NCI-H526 treated with DMSO at 0.1 percent for 48 hours (cell line): ENCODE measurements at places on chromosomes 12 and 14.

DNA sequence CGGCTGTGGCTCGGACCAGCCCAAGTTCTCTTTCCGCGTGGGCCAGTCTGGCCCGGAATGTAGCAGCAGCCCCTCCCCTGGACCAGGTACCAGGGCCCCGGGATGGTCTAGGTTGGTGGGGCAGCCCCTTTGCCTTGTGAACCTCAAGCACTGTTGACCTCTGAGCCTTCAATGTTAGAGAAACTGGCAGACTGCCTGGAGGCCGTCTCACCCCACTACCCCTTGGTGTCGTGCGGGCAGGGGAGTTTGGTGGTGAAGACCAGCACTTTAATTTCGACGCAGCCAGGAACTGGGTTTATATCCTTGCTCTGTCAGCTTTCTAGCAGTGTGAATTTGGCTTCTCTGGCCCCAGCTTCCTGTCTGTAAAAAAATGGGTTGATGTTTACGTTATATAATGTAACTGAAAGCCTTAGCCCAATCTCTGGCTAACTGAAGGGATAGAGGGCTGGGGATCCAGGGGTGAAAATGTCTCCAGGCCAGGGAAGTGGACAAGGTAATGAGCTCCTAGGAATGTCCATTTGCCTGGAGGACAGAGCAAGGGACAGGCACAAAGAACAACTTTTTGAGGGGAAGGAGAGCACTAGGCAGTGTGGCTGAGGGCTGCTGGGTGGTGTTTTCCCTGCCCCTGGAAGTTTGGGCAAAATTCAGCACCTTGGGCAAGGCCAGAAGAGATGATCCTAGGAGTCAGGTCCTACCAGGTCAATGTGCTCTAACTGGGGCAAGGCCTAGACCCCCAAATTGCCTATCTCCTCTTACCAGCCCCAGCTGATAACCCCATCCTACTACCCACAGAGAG lies 11.4 kb downstream of the MCRS1 start:
- no peak for DNase-seq

- DNase-seq: no peak
Measured at GRCh38 chr14:22520796-22521195, 68.2 kb downstream of the DAD1 start.

DNA sequence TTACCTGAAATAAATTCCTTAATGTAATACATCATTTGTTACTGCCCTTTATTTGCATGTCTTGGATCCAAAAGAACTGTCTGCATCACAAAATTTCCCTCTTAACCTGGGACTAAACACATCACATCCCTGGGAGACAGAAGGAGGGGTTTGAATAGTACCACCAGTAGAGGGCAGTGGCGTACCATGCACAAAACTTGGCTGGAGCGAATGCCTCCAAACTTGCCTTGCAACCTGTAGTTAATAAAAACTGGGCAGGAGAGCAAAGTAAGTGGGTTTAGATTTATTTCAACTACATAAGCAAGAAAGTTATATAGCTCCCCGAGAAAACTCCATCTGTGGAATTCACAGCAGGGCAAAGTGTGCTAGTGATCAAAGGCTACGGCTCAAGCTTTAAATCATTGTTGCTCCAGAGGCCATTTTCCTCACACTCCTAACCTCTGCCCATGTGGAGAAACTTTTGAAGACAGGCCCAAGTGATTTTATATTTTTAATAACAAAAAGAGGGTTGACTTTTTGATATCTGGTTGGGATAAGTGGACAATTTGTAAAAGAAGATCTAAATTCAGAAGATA lies 1176.7 kb upstream of the SEL1L start:
- peak; percentile 26 for DNase-seq

DNA sequence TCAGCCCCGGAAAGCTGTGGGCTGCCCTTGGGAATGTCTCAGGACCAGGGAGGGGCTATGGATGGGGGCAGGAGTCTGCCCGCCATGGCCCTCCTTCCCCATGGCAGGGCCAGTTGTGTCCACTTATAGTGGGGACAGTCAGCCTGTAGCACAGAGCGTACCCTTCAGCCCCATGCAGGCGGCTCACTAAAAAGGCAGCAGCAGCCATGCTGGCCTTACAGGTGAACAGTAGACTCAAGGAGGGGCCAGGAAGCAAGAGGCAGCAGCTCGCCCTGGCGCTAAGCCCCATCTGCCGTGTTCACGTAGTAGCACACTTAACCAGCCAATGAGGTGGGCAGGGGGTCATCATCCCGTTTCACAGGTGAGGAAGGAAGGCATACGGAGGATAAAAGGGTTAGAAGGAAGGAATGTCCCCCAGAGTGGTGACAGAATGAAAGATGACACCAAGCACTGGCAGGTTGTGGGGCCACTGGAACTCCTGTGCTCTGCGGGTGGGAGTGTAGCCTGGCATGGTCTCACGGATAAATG lies 52.7 kb downstream of the FAM222A start:
- no peak for DNase-seq

GRCh38 chr12:124442772-124443445 lies 124.5 kb downstream of the NCOR2 start:
- no peak for DNase-seq

DNA sequence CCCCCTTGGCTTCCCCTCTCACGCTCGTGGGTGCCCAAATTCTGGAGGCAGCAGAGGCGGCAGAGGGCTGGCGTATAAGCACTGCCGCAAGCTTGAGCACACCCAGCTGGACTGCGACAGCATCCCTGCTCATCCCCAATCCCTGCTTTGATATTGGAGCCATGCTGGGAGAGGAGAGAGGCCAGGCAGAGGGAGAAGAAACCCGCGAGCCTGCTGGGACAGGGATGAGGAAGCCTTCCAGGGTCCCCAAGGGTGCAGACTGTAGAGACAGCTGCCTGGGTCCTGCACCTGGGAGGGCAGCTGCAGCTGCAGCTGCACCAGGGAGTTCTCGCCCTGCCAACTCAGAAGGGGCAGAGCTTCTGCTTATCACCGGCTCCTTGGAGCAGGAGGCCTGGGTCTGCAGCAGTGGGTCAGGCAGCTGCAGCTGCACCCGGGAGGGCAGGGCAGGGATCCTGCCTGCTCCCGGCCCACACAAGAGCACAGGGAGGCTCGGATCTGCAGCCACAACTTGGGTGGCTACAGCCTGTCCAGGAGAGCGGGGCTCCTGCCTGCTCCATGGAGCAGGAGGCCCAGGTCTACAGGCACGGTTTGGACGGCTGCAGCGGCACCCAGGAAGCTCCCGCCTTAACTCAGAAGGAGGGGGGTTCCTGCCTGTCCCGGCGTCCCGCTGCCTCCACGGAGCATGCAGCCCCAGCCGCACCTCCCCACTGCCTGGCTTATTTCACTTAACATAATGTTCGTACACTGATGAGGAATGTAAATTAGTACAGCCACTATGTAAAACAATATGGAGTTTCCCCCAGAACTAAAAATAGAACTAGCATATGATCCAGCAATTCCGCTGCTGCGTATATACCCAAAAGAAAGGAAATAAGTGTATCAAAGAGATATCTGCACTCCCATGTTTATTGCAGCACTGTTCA lies 60.4 kb upstream of the SGPP1 start:
- DNase-seq: peak; percentile 53

DNA sequence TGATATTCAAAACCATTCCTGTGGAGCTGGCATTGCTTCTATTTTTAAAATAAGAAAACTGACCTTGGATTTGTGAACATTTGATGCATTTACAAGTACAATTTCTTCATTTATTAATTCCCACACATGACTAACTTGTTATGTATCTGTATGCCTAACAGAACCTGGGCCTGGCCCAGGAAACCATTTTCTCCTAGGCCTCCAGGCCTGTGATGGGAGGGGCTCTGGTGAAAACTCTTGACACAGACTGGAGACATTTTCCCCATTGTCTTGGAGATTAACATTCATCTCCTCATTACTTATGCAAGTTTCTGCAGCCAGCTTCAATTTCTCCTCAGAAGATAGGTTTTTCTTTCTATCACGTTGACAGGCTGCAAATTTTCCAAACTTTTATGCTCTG lies 42.0 kb downstream of the GLIPR1L2 start:
- no peak for DNase-seq

- peak; percentile 19 for DNase-seq
Measured at GRCh38 chr12:124422142-124422569, 127.3 kb downstream of the RFLNA start.

- DNase-seq: no peak
Measured at GRCh38 chr12:108596854-108597558, 878 bp downstream of the TMEM119 start.

DNA sequence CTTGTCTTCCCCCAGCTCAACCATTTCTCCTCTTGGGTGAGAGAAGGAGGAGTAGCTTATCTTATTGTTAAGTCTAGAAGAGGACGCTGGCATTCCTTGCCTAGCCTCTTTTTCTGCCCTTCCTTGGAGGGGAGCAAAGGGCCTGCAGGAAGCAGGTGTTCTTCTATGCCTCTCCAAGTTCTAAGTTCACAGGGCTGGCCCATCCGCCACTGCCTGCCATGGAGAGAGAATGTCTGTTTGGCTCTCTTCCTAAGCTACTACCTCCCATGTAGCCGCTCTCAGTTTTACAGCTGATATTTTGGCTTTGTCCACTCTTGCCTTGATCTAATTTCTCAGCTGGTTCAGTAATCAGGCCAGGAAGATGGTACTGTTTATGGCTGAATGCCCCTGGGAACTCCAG lies 201.2 kb downstream of the NTF3 start:
- no peak for DNase-seq

GRCh38 chr12:107374161-107374840 lies 281.0 kb upstream of the CRY1 start:
- no peak for DNase-seq
